ENCODE measurements at places on chromosomes 13 and 19.

GRCh38 chr19:5498830-5499550, 43.8 kb downstream of the ZNRF4 start:
- no peak for DNase-seq

- no peak for DNase-seq
Observed at GRCh38 chr19:16376649-16377048, 52.0 kb downstream of the KLF2 start.

- peak; percentile 82 for DNase-seq
Observed at GRCh38 chr19:13026462-13027370, 31.4 kb downstream of the NFIX start.

DNA sequence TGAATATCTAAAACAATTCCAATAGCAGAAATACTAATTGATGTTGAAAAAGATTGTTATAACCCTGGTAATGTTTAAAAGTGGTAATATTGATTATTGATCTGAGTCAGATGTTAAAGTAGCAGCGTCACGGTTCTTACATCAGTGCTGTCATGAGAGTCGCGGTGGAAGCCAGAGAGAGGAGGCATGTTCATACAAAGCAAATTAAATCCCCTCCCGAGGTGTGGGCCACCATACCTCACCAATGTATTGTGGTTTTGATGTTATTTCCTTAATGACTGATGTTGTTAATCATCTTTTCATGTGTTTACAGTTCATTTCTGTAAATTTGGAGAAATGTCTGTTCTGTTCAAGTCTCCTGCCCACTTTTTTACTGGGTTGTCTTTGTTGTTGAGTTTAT, 11.2 kb downstream of the ZNF317 start:
- no peak for DNase-seq

DNA sequence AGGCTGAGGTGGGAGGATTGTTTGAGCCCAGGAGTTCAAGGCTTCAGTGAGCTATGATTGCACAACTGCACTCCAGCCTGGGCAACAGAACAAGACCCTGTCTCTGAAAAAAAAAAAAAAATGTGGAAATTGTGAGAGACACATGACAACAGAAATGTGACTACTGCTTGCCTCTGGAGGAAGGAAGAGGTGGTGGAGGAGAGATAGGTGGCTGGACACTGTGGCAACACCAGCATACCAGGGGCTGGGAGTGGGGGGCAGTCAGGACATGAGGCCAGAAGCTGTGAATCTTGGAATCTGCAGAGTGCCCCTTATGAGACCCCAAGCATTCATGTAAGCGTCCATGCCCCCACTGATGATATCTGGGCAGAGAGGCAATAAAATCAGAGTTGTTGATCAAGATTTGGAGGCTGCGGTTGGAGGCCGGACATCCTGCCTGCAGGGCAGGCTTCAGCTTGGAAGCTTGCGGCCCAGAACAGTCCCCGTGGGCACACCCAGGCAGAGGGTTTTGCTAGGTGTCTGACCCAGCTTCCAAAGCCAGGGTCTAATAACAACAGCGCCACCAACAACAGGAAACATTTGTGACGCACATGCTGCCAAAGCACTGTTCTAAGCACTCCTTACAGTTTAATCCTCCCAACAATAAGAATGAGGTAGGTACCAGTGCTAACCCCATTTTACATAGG, 16.9 kb downstream of the FAM187B start:
- DNase-seq, result no peak

- no peak for DNase-seq
Observed at GRCh38 chr13:102922184-102922583, 76.4 kb downstream of the ERCC5 start.

DNA sequence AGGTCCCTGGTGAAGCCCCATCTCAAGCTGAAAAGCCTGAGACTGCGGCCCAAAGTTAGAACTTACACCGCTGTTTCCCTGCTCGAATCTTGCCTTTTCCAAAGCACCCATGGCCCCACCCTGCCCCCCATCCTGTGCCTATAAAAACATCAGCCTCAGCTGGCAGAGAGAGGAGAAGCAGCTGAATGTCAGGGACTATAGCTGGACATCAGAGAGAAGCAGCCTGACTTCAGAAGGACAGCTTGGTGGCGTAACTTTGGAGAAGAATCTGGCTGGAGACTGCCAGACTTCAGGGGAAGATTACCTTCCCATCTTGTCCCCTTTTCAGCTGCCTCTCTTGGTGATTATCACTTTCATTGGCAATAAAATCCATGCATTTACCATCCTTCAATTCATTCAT, 9.3 kb upstream of the RCBTB2 start:
- DNase-seq, result no peak

DNA sequence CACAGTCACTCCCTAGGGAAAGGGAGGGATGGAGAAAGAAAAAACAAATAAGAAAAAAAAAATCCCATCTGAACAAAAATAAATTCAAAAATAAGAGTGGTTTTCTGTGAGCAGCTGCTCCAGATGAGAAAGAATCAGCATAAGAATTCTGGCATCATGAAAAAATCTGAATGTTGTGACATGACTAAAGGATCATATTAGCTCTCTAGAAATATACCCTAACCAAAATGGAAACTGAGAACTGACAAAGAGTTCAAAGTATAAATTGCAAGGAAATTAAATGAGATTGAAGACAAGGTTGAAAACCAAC, 579.0 kb downstream of the UQCRFS1 start:
- no peak for DNase-seq

- DNase-seq, result no peak
Observed at GRCh38 chr13:79246578-79246949, 159.5 kb downstream of the RBM26 start.

- peak; percentile 40 for DNase-seq
Observed at GRCh38 chr13:41315443-41316047, 4.5 kb downstream of the NAA16 start.

DNA sequence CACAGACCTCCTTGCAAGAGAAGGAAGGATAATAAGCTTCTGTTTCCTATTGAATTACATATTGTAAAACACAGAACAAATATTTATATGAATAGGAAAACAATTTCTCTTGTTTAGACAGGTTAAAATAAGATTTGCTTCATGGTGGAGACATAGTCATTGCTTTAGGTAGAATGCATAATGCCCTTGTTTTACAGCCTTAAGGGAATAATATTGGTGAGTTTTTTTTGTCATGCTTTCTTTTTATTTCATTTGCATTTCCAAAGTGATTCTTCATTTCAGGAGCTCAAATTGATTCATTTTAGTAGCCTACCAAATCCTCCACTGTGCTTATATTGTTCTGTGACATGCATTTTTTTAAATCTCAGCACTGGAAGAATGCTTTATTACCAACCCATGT, 690.7 kb downstream of the OLFM4 start:
- no peak for DNase-seq

DNA sequence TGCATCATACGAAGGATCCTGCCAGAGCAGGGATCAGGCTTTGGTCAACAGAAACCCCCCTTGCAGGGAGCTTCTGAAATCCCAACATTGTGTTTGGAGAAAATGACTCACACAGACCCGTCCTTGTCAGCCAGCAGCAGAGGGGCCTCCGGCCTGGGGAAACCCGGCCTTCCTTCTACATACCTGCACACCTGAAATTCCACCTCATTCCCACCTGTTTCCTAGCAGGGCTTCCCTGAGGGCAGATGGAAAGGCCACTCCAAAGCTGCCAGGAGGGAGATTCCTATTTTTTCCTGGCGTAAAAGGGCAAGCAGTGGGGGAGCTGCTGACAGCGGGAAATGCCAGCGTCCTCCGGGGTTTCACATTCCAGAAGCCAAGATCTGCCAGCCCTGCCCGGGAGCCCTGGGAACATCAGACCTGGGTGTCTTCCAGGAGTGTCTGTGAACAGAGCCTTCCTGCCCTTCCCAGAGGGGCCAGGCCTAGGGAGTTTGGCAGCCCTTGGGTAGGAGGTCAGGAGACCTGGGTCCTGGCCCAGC, 3.0 kb upstream of the IGFL1 start:
- DNase-seq, result no peak

DNA sequence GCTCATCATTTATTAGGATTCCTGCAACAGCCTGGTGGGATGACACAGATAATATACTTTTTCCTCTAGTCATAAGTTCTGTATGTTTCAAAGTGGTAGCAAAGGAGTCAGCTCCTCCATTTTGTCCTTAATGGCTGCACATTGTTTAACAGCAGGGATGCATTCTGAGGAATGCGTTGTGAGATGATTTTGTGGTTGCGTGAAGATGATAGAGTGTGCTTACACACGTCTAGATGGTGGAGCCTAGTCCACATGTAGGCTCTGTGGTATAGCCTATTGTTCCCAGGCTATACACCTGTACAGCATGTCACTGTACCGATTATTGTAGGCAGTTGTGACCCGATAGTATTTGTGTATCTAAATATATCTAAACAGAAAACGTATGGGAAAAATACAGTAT, 4.6 kb downstream of the SMARCA4 start:
- no peak for DNase-seq

GRCh38 chr13:70107125-70107497, 515 bp upstream of the ATXN8OS start:
- no peak for DNase-seq

GRCh38 chr19:17953869-17954268, 13.0 kb upstream of the KCNN1 start:
- DNase-seq, result no peak

GRCh38 chr13:46926916-46927590, 30.2 kb upstream of the HTR2A start:
- peak; percentile 42 for DNase-seq

DNA sequence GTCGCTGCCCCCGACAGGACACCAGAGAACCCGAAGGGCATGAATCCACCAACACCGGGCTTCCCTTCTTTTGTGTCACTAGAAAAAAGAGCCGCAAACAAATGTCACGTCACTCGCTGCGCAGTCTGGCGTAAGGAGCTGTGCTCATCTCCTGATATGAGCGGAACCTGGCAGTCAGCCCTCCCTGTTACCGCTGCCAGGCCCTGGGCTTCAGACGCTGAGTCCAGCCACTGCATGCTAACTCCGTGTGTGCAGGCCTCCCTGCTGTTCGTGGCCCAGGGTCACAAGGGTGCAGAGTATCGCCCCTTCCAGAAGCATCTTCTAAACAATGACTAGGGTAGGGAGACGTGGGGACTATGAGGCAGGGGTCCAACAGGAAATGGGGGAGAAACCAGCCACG, 71.3 kb downstream of the SLC7A1 start:
- no peak for DNase-seq

- DNase-seq, result no peak
Observed at GRCh38 chr13:105168295-105168694, 1367.2 kb downstream of the EFNB2 start.

- no peak for DNase-seq
Observed at GRCh38 chr13:58573743-58574142, 942.2 kb downstream of the PCDH17 start.

DNA sequence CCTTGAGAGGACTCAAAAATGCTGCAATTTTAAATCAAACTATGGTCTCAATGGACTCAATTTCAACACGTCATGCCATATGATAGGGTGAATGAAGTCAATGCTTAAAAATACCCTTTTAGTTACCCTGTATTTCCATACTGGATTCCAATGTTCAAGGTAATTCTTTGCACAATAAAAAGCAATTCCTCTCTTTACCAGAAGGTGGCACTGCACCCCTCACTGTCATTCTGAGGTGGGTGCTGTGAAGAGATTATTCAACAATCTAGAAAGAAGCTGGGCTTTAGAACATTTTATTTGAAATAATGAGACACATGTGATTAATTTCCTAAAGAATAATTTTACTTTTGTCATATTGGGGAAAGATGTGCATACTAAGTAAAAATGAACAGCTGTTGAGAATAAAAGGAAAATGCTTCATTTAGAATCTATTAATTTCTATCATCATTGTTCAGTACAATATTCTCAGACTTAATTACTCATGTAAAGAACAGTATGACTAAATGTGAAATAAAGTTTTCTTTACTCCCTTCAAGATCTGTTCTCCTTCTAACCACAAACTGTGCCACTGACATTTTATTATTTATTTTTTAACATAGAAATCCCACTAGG, 789.1 kb downstream of the GPC5 start:
- peak; percentile 34 for DNase-seq

- no peak for DNase-seq
Observed at GRCh38 chr13:26899202-26899601, 138.6 kb upstream of the GPR12 start.

- DNase-seq, result peak; percentile 57
Observed at GRCh38 chr13:79830945-79831344, 350.0 kb downstream of the NDFIP2 start.

- no peak for DNase-seq
Observed at GRCh38 chr19:39352381-39353255, 10.4 kb downstream of the SAMD4B start.

GRCh38 chr19:56369886-56370676, 23.3 kb downstream of the ZNF582 start:
- no peak for DNase-seq

DNA sequence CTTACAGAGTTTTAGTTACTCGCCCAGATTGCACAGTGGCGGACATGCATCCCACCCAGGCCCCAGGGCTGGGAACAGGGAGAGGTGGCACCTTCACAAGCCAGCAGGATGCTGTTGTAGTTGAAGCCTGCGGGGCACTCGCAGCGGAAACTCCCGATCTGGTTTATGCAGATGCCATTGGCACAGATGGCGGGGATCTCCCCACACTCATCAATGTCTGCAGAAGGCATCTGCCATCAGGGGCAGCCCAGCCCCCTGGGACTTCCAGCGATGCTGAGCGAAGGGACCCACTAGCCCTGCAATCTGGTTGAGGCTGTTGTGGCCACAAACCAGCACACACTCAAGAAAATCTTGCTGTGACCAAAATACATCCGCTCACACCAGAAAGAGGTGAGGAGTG, 44.6 kb downstream of the CCL25 start:
- no peak for DNase-seq

DNA sequence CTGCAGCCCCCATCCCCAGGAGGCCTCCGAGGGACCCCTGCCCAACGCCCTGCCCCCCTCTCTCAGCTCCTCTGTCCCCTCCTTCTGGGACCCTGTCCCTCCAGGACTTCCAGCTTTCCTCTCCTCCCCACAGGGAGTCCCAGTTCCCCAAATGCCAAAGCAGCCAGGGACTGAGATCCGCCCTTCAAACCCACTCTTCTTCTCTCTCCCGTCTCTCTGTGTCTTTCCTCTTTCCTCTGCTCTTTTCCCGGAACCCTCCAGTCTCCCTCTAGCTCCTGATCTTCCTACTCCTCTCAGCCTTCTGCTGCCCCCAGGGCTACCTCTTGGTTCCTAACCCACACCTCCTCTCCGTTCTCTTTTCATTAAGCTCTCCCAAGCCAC, 377 bp downstream of the CA11 start:
- no peak for DNase-seq

DNA sequence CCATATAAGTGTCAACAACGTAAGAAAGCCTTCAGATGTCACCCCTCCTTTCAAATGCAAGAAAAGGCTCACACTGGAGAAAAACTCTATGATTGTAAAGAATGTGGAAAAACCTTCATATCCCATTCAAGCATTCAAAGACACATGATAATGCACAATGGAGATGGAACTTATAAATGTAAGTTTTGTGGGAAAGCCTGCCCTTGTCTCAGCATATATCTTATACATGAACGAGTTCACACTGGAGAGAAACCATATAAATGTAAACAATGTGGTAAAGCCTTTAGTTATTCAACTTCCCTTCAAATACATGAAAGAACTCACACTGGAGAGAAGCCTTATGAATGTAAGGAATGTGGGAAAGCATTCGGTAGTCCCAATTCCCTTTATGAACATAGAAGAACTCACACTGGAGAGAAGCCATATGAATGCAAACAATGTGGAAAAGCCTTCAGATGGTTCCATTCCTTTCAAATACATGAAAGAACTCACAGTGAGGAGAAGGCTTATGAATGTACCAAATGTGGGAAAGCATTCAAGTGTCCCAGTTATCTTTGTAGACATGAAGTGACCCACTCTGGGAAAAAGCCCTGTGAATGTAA, 11.1 kb downstream of the ZNF844 start:
- DNase-seq, result no peak
